Right hindlimb (tissue), 1 donor: ENCODE measurements at places on chromosomes 2 and 18.

DNA sequence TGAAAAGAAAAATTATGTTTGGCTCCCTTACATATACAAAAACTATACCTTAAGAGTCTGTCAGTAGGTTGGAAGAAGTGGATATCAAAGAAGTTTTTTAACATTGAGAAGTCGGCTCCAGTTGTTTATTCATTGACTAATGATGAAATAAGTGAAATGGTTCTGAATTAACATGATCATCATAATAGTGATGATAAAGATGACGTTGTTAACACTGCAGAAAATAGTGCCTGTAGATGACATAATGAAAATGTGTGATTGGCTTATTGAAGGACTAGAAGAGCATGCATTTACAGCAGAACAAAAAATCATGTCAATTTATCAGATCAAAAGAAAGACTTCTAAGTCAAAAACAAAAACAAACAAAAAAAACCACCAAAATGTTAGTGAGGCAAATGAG is 1125.4 kb upstream of the NXPH2 start:
- DNase-seq, result no peak

GRCh38 chr2:170030040-170030439 is 147.9 kb upstream of the MYO3B start:
- DNase-seq, result no peak

- no peak for DNase-seq
Observed at GRCh38 chr2:117979911-117980701, 33.8 kb downstream of the CCDC93 start.

GRCh38 chr2:157722580-157723234 is 94.0 kb upstream of the ACVR1C start:
- DNase-seq, result no peak

DNA sequence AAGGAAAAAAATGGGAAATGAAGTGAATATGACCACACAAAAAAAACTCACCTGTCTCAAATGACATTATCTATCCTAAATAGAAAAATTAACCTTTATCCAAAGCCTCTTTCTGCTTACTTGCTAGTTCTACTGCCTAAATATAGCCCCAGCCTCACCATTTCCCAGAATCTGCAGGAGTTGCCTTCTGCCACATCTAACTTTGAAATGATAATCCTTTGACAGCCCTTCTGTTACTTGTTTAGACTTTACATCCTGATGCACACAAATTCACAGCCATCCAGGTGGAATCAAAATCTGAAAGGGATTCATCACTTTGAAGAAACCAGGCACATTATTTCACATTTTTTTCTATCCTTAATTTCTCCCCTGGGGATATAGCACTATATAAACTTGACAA is 1356.2 kb upstream of the NXPH2 start:
- no peak for DNase-seq

GRCh38 chr18:10476338-10476791 is 21.9 kb downstream of the APCDD1 start:
- no peak for DNase-seq
